ENCODE measurements at places on chromosomes 11 and 22. TPM values are rescaled to one million over a fixed set of nuclear protein-coding genes. Genes with fewer than 3 reads are reported as not detected.

LARGE1 gene
- total RNA-seq, result 15.0 TPM

CHADL gene
- 0.99 TPM for total RNA-seq

OR8G5 gene
- total RNA-seq, result not detected

C22orf42 gene
- not detected for total RNA-seq

SMTNL1 gene
- not detected for total RNA-seq

KREMEN1 gene
- 5.7 TPM for total RNA-seq

SSTR3 gene
- total RNA-seq, result not detected

MIAT gene
- 0.72 TPM for total RNA-seq

TMEM151A gene
- total RNA-seq, result 0.27 TPM

RSF1 gene
- total RNA-seq, result 44.5 TPM

PHLDA2 gene
- 1.2 TPM for total RNA-seq

- DNase-seq, result no peak
Observed at GRCh38 chr22:37989146-37990045, 5.0 kb upstream of the SOX10 start.

DNA sequence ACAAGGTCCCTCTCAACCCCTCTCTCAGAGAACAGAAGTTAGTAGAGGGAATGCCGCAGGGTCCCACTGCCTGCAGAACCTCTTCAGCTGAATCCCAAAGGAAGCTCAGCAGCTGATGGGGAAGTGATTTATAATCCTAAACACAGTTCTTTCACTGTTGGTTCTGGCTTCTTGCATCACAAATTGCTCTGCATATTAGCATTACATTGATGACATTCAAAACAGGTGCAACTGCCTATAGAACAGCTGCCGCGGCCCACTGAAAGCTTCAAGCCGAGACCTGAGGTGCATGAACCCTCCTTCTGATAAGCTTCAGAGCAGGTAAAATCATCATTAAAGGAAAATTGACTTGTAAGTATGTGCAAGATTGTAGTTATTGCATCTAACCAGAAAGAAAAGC, 75.2 kb upstream of the KIRREL3 start:
- DNase-seq, result no peak

- no peak for DNase-seq
Observed at GRCh38 chr22:19827341-19828034, 27.2 kb downstream of the GNB1L start.

DNA sequence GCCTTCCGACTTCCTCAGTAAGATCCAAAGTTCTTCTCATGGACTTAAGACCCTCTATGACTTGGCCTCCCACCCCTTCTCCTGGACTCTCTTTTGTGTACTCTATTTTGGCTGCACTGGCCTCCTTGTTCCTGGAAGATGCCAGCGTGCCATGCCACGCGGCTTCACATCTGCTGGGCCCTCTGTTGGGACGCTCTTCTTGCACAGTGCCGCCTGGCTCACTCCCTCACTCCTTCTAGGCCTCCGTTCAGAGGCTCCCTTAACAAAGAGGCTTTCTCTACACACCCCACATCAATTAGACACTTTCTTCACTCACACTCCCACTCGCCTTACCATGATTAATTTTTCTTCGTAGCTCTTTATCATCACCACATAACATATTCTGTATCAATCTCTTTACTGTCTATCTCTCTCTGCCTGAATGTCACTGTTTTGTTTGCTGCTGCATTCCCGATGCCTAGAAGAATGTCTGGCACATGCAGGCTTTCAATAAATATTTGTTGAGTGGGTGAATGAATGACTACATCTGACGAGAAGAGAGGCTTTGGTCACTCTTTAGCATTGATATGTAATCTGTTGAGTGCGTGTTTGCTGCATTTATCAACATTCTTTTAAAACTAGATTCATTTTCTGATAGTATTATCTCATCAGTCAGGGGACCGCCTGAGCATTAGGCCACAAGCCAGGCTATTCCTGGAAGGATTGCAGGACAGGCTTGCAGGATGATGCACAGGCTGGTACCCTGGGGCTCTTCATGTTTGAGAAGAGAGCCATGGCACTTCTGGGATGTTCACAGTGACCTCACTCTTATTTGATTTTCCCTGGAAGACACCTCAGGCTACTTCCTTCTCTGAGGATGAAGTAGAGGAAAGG, 60.6 kb upstream of the AMPD3 start:
- DNase-seq, result peak; percentile 95

- no peak for DNase-seq
Observed at GRCh38 chr11:91293119-91293518, 931.5 kb upstream of the FAT3 start.

GRCh38 chr11:98195300-98195699, 825.4 kb upstream of the CNTN5 start:
- DNase-seq, result no peak

DNA sequence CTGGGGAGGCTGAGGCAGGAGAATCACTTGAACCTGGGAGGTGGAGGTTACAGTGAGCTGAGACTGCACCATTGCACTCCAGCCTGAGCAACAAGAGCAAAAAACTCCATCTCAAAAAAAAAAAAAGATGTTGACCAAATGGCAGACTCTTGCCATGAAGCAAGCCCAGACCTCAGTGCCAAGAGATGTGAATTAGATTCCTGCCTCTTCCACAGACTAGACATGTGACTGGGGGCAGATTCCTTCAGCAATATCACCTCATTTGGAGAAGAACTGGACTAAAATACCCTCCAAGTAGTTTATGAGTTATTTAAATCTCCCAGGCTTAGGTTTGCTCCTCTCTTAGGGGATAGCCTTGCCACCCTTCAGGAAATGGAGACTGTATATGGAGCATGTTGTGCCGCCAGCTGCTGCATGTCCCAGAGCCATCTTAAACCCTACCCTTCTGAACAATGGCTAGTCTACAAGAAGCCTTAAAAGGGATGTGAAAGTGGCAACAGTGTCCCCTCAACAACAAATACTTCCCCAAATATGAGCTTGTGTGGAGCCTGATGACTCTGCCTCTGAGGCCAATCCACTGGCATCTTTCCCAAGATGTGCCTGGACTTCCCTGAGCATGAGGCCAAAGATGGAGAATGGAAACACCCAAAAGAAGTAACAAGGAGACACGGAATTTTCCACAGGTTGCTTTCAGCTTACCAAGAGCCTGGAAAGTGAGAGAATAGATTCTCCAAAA, 763 bp upstream of the MS4A7 start:
- DNase-seq, result no peak

- no peak for DNase-seq
Observed at GRCh38 chr22:44691796-44692661, 10.0 kb upstream of the PRR5 start.

DNA sequence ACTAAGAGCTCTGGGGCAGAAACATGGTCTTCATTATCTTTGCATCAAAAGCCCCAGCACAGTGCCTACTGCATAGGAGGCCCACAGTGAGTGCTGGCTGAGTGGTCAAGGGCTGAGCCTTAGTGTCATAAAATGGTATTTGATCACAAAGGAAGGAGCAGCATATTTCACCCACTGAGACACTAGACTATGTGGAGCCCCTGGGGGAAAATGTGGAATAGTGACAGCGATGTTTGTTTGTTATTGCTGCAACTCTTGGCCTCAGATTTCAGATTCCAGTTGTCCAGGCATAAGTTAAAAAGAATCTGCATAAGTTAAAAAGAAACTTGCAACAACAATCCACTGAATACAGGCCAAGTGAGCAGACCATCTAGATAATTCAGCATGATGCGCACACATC, 7.0 kb downstream of the KIRREL3 start:
- no peak for DNase-seq

GRCh38 chr11:11742486-11742885, 99.3 kb upstream of the USP47 start:
- no peak for DNase-seq

- DNase-seq, result no peak
Observed at GRCh38 chr22:30267382-30268302, 991 bp upstream of the OSM start.

GRCh38 chr11:119975561-119976152, 162.3 kb downstream of the TRIM29 start:
- DNase-seq, result no peak

- peak; percentile 57 for DNase-seq
Observed at GRCh38 chr11:5291207-5291838, 10.4 kb downstream of the OR51B4 start.

- no peak for DNase-seq
Observed at GRCh38 chr22:37482244-37482643, 3.9 kb downstream of the MFNG start.

DNA sequence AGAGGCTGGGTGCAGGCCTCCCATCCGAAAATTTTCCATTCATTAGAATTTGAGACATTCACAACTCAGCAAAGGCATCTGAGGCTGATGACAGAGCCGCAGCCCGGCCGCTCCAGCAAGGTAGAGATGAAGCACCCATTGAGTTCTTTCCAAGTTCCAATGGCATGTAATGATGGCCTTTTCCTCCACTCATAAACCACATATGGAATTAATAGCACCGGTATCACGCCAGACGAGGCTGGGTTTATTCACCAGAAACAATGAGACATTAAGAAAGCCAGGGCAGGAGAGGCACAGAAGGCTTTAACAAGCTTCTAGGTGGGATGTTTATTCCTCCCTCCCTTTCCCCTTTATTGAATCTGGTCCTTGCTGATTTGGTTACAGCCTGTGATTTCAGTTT, 534.4 kb downstream of the MN1 start:
- DNase-seq, result peak; percentile 22

GRCh38 chr11:90100431-90100830, 14.7 kb downstream of the UBTFL1 start:
- no peak for DNase-seq

- DNase-seq, result peak; percentile 27
Observed at GRCh38 chr11:64001484-64002420, 15.5 kb downstream of the OTUB1 start.

DNA sequence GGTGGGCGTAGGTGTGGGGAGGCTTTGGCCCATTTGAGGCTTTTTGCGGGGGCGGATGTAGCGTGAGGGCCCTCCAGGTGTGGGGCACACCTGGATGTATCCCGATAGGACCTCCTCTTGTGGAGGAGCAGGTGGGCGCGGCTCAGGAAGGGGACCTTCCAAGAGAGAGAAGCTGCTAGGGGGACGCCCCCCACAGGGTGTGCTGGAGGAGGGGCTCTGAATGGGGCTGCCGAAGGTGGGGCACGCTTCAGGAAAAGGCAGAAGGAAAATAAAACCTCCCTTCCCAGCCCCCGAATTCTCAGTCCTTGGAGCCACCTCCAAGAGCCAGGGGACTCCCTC, 621 bp downstream of the SGSM1 start:
- DNase-seq, result no peak

DNA sequence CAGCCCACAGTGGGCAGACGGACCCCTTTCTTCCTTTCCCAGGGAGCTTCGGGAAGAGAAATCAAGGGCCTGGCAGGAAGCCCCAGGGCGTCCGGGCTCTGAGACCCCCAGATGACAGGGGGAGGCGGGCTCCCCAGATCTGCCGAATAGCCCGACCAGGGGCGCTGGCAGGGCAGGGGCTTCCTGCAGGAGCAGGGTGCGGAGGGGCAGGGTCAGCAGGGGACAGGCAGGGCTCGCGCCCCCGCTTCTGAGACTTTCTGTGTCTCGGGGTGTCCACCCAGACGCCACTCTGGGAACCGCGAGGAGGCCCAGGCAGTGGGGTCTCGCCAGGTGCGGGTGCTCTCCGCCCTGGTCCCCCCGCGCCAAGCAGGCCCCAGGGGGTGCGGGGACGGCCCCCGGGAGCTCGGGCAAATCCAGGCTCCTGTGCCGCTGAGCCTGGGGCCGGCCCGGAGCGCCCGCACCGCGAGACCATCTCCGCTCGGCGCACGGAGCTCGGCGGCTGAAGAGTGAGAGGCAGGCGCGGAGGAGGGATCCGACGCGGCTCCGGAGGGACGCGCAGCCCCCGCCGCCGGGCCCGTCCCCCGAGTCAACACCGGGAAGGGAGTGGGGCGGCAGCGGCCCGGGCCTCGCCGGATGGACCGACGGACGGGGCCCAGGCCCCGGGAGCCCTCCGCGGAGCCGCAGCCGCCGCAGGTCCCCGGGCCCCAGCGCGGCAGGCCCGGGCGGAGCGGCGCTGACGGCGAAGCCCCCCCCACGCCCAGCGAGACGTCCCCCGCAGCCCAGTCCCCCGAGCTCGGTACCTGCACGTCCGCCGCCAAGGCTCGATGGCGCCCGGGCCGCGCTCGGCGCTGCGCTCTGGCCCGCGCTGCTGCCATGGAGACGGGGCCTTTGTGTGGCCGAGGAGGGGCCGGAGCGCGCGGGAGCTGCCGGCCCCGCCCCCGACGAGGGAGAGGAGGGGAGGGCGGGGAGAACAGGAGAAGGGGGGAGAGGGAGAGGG, at the start of gene PLXNB2:
TSS of gene PLXNB2 (minus strand) at position 894 of the 997 bp plus-strand sequence. CDS start 17,062 bp downstream, outside the sequence.
- peak; percentile 73 for DNase-seq

- no peak for DNase-seq
Observed at GRCh38 chr11:86427441-86427840, 52.8 kb downstream of the CCDC81 start.

GRCh38 chr11:111081021-111081511, 164.5 kb upstream of the POU2AF2 start:
- DNase-seq, result no peak

DNA sequence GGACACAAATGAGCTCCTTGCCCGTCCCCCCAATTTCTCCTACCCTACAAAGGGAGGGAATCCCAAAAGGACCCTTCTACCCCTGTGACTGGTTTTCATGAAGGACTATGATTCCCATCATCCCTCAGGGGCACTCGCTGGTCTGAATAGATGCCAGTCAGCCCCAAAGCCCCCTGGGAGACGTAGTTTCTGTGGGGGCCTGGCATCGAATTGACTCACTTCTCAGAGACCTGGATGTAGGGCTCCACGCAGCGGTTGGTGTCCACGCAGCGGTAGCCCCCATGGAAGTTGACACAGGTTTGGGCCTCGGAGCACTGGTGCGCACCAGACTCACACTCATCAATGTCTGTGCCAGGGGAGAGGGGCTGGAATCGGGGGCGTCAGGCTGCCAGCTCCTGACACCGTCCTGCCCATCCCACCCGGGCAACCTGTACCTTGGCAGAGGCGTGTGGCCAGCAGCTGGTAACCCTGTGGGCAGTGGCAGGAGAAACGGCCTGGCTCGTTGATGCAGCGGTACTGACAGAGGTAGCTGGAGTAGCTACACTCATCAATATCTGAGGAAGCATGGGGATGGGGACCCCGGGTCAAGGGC, 4.4 kb downstream of the EFEMP2 start:
- no peak for DNase-seq

Data from fibroblast of the aortic adventitia (primary cell).